ENCODE measurements at places on chromosomes 5 and 9. TPM values are rescaled to one million over a fixed set of nuclear protein-coding genes. Genes with fewer than 3 reads are reported as not detected.
A peak's percentile ranks its signal among the peaks of the same experiment; 100 is the strongest.

Gene FOXD4
- total RNA-seq = not detected

DNA sequence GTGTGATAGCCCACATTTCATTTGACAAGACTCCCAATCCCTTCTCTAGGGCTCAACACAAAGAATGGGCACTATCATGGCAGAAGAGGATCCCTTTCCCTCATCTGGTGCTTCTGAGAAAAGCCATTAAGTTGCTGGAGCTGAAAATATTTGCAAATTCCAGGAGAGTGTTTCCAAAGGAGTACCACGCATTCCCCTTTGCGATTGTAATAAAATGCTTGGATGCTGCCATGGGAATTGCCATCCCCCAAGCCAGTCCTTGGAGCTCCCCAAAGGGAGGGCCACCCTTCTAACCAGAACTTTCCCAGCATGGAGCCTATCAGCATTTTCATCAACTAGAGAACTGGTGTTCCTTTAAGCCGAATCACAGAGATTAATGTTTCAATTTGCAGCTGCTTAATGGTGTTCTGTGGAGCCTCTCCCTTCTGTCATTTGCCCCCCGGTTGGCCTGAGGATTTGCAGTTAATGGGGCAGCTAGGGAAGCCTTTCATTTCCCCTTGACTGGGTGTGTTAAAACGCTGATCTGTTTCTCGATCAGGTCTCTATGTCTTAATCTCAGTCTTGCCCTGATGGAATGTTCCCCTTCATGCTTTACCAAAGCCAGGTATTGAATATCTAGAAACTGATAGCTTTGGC, 133.0 kb downstream of the ENC1 start:
- H3K4me3 ChIP-seq = no peak overlapping the region
- no peak overlapping the region for H3K27ac ChIP-seq
- H3K4me1 ChIP-seq = no peaks in the 10 kb centered on the region
- H3K27me3 ChIP-seq = no peaks in the 10 kb centered on the region
- no peak for DNase-seq
- no peaks in the 10 kb centered on the region for H3K36me3 ChIP-seq

Gene FOCAD
- 32.8 TPM for total RNA-seq

DNA sequence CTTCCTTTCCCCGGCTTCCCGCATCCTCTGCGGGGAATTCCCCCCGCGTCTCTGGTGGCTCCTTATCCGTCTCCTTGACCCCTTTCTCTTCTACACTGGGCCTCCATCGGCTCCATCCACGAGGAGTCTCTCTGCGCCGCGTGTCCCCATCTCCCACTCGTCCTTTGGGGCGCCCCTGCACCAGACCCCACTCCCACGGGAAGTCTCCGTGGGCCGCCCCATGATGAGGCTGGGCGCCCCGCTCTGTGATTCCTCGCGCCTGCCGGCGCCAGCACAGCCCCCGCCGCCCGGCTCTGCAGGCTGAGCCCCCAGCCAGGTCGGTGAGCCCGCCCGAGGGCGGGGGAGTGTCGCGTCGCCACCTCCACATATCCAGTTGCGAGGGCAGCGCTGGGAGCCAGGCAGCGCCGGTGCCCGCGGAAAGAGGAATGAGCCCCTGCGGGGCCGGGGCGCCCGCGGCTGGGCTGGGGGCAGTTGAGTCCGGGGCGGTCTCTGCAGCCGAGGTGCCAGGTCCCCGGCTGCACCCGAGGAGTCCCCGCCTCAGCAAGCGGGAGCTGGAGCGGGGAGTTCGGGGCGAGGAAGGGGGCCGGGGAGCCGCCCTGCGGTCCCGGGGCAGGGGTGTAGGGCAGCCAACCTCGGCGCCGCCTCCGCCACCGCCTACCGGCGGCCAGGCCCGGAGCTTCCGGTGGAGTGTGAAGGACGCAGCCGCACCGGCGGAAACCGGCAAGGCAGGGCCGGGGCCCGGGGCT, 2.1 kb upstream of the TRAF1 start:
- H3K4me1 ChIP-seq = peaks cover 30% of the 10 kb centered on the region
- H3K36me3 ChIP-seq = no peaks in the 10 kb centered on the region
- H3K27ac ChIP-seq = no peak overlapping the region
- no peaks in the 10 kb centered on the region for H3K27me3 ChIP-seq
- DNase-seq = peak; percentile 69

DNA sequence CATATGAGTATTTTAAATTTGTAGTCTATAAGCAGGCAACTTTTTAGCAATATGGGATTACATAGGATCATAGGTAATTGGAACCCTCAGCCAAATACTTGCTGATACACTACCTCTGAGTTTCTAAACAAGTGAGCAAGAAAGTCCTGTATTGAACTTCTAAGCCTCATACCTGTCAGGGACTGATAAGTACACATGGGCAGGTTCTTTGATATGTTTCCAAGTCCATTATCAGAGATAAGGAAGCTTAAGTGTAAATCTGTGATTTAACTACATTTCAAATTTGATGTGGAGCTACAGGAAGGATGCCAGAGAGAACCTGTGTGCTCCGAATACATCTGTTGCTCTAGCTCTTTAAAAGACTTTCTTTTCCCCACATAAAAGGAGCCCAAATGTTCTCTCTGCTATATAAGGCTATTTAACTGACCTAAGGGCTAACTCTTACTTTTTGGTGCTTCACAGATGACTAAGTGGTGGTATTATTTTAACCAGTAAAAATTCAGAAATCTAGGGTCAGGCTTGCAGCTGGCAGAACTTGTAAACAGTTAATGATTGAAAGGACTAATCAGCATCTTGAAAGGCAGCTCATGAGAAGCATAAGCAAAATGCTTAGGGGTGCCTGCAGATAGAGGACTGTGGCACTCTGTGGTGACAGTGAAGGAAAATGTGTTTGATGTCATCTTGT, 228.6 kb downstream of the NR3C1 start:
- H3K4me3 ChIP-seq = no peak overlapping the region
- H3K36me3 ChIP-seq = no peaks in the 10 kb centered on the region
- DNase-seq = peak; percentile 25
- peaks cover 25% of the 10 kb centered on the region for H3K4me1 ChIP-seq
- H3K27ac ChIP-seq = no peak overlapping the region
